ENCODE measurements at places on chromosomes 12 and 14. TPM values are rescaled to one million over a fixed set of nuclear protein-coding genes. Genes with fewer than 3 reads are reported as not detected.

Gene PMCH
- total RNA-seq = not detected

Gene TOGARAM1
- total RNA-seq = 22.0 TPM

Gene SOAT2
- not detected for total RNA-seq

Gene CRIP1
- total RNA-seq = not detected

Gene CLEC4D
- not detected for total RNA-seq
